Fibroblast of skin of scalp (primary cell): ENCODE measurements at places on chromosomes 4 and X.

DNA sequence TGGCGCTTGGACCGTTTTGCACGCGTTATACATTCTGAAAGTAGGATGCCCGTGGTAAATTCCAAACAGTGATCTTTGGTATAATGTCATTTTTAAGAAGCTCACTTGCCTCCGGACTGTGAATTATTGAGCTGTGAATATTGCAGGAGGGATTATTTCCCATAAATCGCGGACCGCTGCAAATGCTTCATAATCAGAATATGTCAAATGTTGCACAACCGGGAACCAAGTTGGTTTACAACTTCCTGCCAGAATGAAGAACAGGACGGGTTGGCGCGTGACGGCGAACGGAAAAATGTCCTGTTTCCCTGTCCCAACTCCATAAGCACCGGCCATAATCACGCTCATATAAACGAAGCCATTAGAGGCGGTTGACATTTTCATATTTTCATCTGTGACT, 67.6 kb downstream of the SHOX start:
- no peak for DNase-seq

DNA sequence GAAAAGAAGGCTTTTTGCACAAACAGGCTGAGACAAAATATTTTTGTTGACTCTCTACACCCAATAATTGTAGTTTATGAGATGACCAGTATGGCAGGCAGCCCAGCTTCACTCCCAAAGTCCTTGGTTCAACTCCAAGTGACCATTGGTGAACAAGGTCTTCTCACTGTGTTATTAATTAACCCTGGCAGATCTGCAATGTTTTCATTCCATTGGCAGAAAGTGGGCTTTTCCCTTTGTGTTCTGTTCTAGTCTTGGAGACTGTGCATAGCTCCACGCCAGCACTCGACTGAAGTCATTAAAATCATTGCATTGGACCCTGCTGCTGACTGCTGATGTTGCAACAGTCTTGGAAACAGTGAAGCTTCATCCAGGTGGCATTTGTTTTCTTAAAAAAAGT, 277.3 kb upstream of the HAND2 start:
- DNase-seq, result no peak

DNA sequence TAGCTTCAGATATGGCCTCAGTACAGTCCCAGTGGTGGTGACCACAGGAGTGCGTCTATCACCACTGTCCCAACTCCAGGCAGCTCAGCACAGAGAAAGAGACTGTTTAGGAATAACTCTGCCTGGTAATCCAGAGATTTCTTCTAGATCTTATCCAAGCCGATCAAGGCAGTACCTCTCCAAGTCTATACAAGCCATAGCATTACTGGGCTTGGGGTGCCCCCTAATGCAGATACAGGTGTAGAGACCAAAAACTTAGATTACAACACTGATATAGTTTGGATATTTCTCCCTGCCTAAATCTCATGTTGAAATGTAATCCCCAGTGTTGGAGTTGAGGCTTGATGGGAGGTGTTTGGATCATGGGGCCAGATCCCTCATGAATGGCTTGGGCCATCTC, 100.9 kb downstream of the PTCHD1 start:
- DNase-seq, result peak; percentile 1

- peak; percentile 39 for DNase-seq
Observed at GRCh38 chr4:176874721-176875445, 82.2 kb upstream of the VEGFC start.

DNA sequence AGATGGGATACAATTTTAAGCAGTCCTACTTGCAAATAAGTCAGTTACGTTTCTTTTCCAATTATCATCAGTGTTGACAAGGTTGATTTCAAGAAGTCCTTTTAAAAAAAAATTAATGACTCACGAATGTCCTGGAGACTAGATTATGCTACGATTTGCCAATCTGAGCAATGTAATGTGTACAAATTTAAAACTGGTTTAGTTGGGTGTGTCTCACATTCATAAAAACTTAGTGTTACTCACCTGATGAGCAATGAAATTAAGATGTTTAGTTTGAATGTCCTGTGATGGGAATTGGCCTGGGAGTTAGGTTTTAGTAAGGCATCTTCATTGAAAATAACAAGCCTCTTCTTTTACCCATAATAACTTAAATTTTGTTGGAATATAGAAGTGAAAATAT, 136.7 kb upstream of the POF1B start:
- no peak for DNase-seq

- DNase-seq, result no peak
Observed at GRCh38 chr4:159305129-159305528, 202.2 kb downstream of the RAPGEF2 start.

- no peak for DNase-seq
Observed at GRCh38 chrX:150870029-150870428, 28.4 kb downstream of the CD99L2 start.

- peak; percentile 63 for DNase-seq
Observed at GRCh38 chr4:143406523-143406922, 69.8 kb downstream of the GAB1 start.

GRCh38 chr4:183808097-183808456, 97.0 kb upstream of the STOX2 start:
- DNase-seq, result no peak

- DNase-seq, result no peak
Observed at GRCh38 chr4:70236125-70236524, 6.3 kb upstream of the CSN3 start.

DNA sequence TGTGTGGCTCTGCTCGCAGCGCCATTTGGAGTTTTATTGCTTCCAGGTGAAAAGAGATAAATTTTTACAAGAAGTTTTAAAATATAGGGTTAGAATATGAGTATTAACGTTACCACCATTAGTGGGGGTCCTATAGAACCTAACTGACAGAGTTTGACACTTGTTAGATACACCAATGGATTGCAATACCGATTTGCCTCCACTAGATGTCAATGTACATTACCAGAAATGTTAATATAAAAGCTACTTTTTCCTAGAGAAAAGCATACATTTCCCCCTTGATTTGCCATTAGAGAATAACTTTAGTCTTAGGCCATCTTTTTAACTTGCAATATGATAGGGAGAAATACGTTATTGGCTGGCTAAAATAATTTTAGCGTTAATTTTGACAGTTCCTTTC, 108.4 kb downstream of the LINC00632 start:
- peak; percentile 14 for DNase-seq

- DNase-seq, result no peak
Observed at GRCh38 chrX:107683931-107684330, 55.6 kb downstream of the PRPS1 start.

DNA sequence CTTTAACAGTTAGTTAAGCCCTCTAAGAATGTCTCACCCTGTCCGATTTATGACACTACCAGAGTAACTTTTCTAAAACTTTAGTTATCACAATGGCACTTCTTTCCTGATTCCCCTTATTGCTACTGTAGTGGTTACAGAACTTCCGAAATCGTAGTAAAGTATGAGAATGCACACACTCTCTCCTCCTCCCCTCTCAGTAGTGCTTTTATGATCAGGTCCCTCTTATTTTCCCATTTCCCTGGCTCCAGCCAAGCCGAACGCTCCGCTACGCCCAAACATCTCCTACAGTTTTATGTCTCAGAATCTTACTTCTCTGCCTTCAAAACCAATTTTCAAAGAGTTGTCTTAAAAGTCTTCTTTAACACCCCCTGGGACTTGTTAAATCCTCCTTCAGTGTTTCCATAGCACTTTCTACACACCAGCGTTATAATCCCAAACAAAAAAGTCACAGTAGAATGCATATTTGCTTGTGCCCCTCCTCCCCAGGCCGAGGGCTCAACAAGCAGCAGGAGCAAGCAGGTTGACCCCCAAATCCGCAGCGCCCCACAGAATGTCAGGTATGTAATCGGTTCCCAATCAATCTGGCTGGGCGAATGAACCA, 671 bp downstream of the HPF1 start:
- DNase-seq, result no peak

DNA sequence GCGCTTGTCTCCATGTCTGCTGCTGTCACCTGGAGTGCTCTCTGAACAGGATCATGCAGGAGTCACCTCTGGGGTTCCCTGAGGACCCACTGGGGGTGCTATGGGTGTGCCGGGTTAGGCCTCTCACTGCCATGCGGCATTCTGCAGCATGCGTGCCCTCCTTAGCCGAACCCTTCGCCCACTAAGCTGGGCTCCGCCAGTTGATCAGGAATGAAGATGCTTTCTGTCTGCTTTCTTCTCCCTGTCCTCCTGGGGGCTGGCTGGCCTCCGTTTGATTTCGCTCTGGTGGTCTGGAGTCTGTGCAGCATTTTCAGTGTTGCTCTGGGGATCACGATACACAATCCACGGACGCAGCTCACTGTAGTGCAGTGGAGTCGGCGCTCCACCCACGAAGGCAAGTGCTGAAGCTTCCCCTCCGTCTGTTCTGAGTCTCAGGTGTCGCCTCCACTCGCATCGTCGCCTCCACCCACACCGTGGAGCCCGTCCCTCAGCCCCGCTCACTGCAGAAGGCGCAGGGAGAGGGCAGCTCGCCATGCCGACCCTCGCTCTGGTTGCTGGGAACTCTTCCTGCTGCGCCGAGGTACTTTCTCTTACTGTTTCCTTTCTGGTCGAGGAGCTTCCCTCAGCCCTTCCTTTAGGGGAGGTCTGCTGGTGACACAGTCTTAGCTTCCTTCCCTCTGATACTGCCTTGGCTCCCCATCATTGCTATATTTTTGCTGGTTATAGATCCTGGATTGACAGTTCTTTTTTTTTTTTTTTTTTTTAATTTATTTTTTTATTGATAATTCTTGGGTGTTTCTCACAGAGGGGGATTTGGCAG, 29.2 kb downstream of the LETM1 start:
- no peak for DNase-seq

DNA sequence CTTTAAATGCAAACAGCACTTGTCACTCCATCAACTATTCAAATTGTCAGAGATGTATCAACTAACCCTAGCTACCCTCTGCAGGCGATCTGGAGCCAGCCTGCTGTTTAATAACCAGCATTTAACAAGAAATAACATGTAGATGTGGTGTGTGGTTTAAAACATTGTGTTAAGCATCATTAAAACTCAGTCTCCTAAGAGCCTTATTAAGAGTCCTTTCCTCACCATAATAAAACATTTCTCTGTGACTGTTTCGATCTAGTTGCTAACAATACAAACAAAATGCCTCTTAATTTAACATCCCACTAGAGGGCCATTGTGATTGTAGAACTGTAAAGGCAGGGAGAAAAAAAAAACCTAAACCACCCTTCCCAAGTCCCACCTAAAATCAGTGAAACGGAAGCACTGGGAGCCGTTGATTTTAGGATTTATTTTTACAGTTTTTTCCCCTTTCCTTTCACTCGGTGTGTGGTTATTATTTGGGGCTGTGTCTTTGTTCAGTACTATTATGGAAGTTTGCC, 708.6 kb downstream of the C4orf33 start:
- DNase-seq, result no peak

DNA sequence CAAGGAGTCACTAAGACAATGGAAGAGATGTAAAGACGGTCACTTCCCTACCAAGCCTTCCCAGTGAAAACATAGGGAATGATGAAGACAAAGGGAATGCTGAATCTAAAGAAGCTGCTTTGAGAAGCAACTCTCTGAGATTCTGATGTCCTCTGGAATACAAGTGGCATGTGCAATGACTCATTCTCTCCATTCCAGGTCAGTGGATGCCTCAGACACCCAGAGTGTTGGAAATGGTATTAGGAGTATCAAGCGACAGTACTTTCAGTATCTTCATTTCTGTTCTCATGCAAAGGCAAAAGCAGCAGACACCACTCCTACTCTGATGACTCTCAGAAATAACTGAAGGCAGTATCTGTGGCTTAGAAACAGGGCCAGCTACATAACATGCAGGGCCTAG, 102.6 kb downstream of the FSTL5 start:
- DNase-seq, result peak; percentile 76

- no peak for DNase-seq
Observed at GRCh38 chr4:96112631-96113030, 272.7 kb downstream of the PDHA2 start.

DNA sequence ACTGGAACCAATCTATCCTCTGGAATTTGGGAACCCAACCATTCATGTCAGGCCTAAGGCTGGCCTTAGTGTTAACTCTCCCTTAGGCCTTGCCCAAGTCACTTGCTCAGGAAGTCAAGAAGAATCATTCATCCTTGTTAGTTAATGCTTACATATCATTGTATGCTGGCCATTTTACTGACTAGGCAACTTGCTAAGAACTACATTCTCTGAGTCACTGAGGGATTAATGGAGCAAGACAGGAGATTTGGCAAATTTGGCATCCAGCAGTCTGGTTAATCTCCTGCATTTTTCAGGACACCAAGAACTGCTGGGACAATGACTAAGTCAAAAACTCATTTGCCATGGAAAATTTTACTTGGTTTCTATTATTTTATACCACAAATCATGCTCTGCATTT, 115.8 kb upstream of the DDIT4L start:
- DNase-seq, result peak; percentile 63

DNA sequence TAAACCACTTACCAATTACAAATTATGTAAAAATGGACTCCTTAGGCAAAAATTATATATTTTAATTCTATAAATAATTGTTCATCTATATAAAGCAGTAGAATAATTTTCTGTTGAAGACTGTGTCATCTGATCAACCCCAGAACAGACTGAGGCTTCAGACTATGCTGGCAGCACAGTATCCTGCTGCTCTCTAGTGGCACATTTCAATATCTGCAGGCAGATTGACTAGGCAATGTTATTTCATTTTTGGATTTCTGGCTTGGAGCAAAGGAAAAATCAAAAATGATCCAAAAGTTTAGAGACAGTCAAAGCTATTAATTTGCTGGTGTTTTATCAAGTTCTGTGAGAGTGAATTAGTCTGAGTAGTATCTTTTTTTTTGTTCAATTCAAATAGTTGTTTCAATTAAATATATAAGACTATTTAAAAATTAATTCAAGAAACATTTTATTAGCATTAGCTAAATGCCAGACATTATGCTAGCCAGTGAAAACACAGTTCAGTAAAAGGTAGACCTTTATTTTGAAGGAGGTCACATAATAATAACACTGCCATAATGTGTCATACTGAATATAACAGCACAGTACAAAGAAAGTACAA, 21.3 kb upstream of the SULT1E1 start:
- peak; percentile 54 for DNase-seq

GRCh38 chrX:129980001-129980401, 2.4 kb upstream of the BCORL1 start:
- DNase-seq, result no peak

DNA sequence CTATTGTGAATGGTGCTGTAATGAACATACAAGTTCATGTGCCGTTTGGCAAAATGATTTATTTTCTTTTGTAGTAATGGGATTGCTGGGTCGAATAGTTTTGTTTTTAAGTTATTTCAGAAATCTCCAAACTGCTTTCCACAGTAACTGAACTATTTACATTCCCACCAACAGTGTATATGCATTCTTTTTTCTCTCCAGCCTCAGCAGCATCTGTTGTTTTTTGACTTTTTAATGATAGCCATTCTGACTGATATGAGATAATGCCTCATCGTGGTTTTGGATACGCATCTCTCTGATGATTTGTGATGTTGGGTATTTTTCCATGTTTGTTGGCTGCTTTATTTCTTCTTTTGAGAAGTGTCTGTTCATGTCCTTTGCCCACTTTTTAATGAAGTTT, 246.3 kb upstream of the ADGRL3 start:
- DNase-seq, result peak; percentile 47

DNA sequence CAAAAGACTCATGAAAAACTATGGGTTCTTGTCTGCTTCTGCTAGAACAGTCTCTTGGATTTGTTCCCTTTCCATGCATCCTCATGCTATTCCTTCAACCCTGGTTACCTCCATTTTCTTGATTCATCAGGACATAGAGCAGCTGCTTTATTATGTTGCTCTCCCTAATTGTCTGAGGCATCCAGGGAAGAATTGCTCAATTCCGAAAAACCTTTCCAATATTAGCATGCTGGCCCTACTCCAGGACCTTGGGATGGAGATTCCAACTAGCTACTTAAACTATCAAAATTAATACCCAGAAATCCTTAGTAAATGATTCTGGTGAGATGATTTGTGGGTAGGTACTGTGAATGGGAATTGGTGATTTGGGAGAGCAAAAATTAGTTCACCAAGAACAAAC, 56.6 kb upstream of the FAM47B start:
- DNase-seq, result no peak
